ENCODE measurements at places on chromosomes 1 and 21. TPM values are rescaled to one million over a fixed set of nuclear protein-coding genes. Genes with fewer than 3 reads are reported as not detected.

DNA sequence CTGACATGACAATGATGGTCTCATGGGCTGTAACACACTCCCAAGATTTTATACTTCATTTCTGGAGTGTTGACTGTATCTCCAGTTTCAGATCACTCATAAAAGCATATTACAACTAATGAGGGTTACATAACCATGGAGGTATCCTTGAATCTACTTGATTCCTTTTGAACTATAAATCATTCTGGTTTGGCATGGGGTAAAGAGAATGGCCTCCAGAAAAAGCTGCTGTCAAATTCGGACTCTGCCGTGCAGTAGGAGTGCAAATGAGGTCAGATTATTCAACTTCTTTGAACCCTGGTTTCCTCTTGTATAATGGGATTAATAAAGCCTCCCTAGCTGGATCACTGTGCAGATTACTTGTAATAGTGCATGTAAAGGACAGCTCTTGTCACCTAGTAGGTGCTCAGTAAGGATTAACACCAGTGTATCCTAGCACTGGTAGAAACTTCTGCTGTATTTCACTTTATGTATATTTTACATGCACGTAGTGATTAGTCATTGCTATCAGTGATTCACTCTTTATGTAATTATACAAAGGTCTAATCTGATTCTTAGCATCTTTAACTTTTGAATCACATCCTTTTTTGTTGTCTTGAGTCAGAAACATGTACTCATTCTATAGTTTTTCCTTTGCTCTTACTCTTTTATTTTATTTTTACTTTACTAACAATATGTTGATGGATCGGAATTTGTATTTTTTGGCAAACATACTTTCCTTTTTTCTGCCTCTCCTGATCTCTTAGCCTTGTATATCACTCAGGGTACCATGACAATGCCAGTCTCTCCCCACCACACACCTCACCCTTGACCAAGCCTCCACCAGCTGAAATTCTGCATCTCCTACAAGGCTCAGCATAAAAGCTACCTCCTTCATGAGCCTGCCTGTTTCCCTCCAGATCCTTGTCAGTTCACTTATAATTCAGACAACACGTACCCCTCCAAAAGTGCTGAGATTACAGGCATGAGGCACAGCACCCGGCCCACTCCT, 3.2 kb downstream of the LRRC8C start:
- DNase-seq = no peak
- no peak overlapping the region for H3K27ac ChIP-seq
- H3K4me1 ChIP-seq = peaks cover 13% of the 10 kb centered on the region
- peaks cover 13% of the 10 kb centered on the region for H3K27me3 ChIP-seq
- no peaks in the 10 kb centered on the region for H3K36me3 ChIP-seq

Gene RGS8
- 2.2 TPM for total RNA-seq

Gene OR2M5
- total RNA-seq = not detected

- H3K4me3 ChIP-seq = peak overlapping the region; percentile 79
- no peak overlapping the region for H3K27ac ChIP-seq
- peaks cover 15% of the 10 kb centered on the region for H3K27me3 ChIP-seq
- DNase-seq = peak; percentile 61
These were observed 492 bp downstream of the FOXO6 start for GRCh38 chr1:41361495-41362356.

Gene CNIH4
- total RNA-seq = 24.3 TPM

DNA sequence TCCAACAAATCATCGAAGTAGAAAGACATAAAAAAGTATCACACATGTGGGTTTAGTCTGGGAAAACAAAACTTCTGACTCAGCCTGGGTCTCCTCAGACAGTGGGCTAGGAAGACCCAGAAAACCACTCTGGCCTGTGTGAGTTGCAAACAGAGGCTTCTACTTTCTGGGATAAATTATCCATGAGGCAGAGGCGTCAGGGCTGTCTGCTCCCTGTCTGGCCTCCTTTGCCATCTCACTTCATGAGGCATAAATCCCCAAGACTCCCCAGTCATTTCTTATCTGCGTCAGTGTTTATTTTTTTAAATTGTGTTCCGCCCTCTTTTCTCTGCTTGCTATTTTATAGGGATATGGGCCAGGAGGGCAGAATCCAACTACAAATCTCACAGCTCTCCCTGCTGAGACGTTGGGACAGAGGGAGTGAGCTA, 80.6 kb upstream of the TRABD2B start:
- no peaks in the 10 kb centered on the region for H3K4me1 ChIP-seq
- H3K4me3 ChIP-seq = no peak overlapping the region
- H3K27me3 ChIP-seq = no peaks in the 10 kb centered on the region
- H3K36me3 ChIP-seq = no peaks in the 10 kb centered on the region
- DNase-seq = no peak

DNA sequence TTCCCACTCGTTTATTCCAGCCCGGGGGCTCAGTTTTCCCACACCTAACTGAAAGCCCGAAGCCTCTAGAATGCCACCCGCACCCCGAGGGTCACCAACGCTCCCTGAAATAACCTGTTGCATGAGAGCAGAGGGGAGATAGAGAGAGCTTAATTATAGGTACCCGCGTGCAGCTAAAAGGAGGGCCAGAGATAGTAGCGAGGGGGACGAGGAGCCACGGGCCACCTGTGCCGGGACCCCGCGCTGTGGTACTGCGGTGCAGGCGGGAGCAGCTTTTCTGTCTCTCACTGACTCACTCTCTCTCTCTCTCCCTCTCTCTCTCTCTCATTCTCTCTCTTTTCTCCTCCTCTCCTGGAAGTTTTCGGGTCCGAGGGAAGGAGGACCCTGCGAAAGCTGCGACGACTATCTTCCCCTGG, 716 bp downstream of the OLIG2 start:
- peaks cover 5% of the 10 kb centered on the region for H3K4me1 ChIP-seq
- DNase-seq = no peak
- peaks cover 100% of the 10 kb centered on the region for H3K27me3 ChIP-seq
- no peak overlapping the region for H3K27ac ChIP-seq

DNA sequence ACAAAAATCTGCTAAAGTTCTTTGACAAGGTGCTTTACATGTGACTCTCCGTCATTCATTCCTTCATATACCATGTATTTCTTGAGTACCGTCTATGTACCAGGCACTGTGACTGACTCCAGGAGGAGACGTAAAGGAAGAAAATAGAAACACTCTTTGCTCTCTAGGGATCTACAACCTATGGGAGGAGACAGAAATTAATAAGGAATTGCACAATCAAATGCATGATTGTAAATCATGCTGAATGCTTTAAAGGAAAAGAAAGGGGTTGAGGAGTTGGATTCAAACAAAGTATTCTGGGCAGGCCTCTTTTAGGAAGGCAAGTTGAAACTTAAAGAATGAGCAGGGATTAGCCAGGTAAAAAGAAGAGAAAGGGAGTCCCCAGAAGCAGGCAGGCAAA, 239.1 kb upstream of the FGGY start:
- H3K27me3 ChIP-seq = peaks cover 5% of the 10 kb centered on the region
- DNase-seq = no peak
- no peak overlapping the region for H3K4me3 ChIP-seq
- no peak overlapping the region for H3K27ac ChIP-seq
- peaks cover 7% of the 10 kb centered on the region for H3K4me1 ChIP-seq
- no peaks in the 10 kb centered on the region for H3K36me3 ChIP-seq

DNA sequence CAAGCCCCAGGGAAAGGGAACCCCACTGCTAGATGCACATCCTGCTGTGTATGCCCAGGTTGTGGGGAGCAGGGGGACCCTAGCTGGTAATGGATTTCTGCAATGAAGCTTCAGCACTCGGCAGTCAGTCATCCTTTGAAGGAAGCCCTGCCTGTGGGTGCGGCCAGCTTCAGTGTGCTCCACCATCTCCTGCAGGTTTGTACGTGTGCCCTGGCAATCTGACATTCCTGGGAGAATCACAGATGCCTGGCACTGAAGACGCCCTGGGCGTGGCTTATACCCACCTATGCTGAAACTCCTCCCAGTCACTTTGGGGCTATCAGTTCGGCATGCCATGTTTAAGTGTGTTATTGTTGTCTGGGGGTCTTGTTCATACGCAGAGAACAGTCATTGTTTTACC, 6.8 kb downstream of the SPRR5 start:
- no peaks in the 10 kb centered on the region for H3K36me3 ChIP-seq
- H3K27me3 ChIP-seq = no peaks in the 10 kb centered on the region
- no peaks in the 10 kb centered on the region for H3K4me1 ChIP-seq
- H3K27ac ChIP-seq = no peak overlapping the region
- no peak overlapping the region for H3K4me3 ChIP-seq
- no peak for DNase-seq

- H3K4me1 ChIP-seq = no peaks in the 10 kb centered on the region
- no peaks in the 10 kb centered on the region for H3K36me3 ChIP-seq
- no peaks in the 10 kb centered on the region for H3K27me3 ChIP-seq
- H3K27ac ChIP-seq = peak overlapping the region; percentile 30
- DNase-seq = no peak
These were observed 712.0 kb downstream of the USP25 start for GRCh38 chr21:16441789-16442188.

Gene SLC22A15
- total RNA-seq = 2.7 TPM

GRCh38 chr1:201666645-201667044, 127.7 kb downstream of the NAV1 start:
- no peaks in the 10 kb centered on the region for H3K36me3 ChIP-seq
- no peaks in the 10 kb centered on the region for H3K27me3 ChIP-seq
- H3K4me1 ChIP-seq = no peaks in the 10 kb centered on the region
- no peak overlapping the region for H3K4me3 ChIP-seq

GRCh38 chr21:20811702-20812101, 186.5 kb upstream of the NCAM2 start:
- H3K4me1 ChIP-seq = no peaks in the 10 kb centered on the region
- H3K36me3 ChIP-seq = no peaks in the 10 kb centered on the region
- DNase-seq = no peak
- no peak overlapping the region for H3K27ac ChIP-seq
- H3K4me3 ChIP-seq = no peak overlapping the region
- no peaks in the 10 kb centered on the region for H3K27me3 ChIP-seq

Gene DIPK1A
- 7.7 TPM for total RNA-seq

GRCh38 chr1:45200906-45201500, 5.4 kb downstream of the ZSWIM5 start:
- DNase-seq = no peak
- no peak overlapping the region for H3K4me3 ChIP-seq
- H3K27me3 ChIP-seq = no peaks in the 10 kb centered on the region

DNA sequence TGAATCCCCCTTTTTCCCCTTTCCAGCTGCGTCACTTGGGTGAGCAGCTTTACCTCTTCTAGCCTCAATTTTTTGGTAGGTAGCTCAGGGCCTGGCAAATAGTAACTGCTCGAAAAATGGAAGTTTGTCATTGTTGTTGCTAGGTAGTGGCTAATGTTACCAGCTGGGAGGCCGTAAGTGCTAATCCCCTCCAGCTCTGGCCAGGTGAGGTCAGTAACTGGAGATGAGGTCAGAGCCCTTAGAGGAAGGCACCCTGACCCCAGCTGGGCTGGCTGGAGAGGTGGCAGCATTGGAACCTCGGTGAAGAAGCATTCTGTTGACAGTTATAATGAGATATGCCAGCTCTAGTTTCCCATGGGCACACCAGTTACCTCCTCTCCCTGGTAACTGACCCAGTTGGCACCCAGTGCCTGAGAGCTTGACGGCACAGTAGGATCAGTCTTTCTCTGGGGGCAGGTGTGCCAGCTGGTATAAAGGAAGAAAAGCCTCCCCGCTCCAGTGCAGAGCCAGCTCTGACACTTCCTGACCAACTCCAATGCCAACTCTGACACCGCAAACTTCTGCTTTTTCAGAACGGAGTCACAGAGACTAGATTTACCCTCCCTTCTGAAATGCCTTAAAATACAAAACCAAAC, 35.0 kb upstream of the SLC2A1 start:
- no peaks in the 10 kb centered on the region for H3K36me3 ChIP-seq
- peaks cover 15% of the 10 kb centered on the region for H3K4me1 ChIP-seq
- H3K4me3 ChIP-seq = no peak overlapping the region
- H3K27me3 ChIP-seq = no peaks in the 10 kb centered on the region

Gene OR10J1
- total RNA-seq = not detected

GRCh38 chr1:245946905-245947304, 560.2 kb downstream of the SMYD3 start:
- no peak overlapping the region for H3K4me3 ChIP-seq
- DNase-seq = no peak
- H3K27ac ChIP-seq = peak overlapping the region; percentile 30
- no peaks in the 10 kb centered on the region for H3K27me3 ChIP-seq
- H3K4me1 ChIP-seq = no peaks in the 10 kb centered on the region
- H3K36me3 ChIP-seq = no peaks in the 10 kb centered on the region

Gene RPTN
- not detected for total RNA-seq

DNA sequence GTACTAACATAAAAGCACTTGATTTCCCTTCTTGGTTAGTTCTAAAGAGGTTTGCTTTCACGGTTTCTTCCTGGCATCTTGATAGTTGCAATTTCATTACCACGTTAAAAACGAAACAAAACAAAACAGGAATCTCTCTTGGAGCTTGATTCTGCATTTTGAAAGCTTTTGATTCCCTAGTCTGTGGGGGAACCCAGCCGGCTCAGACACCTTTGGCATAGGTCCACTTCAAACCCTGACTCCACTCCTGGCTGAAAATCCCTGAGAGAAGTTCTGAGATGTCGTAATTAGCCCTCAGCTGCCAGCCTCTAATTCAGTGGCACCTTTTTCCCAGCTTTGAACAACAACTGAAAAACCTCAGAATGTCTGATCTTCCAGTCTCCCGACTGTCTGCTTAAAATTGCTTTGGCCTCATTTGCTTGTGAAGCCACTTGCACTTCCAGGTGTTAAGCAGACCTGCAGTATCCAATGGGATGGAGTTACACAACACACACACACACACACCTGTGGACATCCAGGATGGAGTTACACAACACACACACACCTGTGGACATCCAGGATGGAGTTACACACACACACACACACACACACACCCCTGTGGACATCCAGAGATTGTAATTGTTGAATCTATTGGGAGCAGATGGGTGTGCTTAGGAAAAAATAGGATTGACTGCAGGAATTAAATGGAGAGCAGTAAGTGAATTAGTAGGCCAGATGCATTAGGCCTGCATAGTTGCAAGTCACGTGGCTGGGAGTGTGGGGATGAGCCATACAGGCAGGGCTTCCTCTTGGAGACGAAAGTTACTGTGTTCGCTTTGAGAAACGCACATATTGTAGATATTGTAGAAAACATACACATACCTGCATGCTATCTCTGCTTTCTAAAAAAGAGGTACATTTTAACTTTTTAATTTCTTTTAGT, 285.6 kb upstream of the FMN2 start:
- H3K27ac ChIP-seq = no peak overlapping the region
- no peaks in the 10 kb centered on the region for H3K27me3 ChIP-seq
- no peak for DNase-seq
- H3K36me3 ChIP-seq = no peaks in the 10 kb centered on the region

Gene ICOSLG
- 0.14 TPM for total RNA-seq

DNA sequence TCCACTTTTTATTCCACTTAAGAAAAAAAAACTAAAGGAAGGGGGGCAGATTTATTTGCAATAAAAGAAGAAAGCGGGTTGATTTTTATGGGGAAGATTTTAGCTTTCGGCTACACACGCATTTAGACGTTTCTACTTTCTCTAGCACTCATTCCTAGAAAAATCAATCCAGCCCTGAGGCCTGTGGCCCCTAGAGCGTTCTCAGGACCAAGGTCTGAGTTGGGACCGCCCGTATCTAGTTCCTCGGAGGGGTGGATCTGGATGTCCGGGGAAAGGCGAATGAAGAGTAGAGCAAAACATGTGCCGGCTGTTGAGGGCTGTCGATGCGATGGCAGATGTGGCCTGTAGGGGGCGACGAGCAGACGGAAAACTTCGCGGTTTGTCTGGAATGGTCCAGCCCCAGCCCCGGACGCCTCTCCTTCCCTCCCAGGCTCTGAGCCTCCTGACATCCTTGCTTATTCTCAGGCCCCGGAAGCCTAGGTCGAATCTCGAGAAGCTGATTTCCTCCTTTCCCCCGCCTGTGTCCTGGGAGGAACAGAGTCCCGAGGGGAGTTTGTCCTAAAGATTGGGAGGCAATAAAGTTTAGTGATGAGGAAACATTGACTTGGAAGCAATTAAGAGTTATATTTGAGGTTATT, 5.2 kb downstream of the FOXD3 start:
- no peak overlapping the region for H3K4me3 ChIP-seq
- no peak overlapping the region for H3K27ac ChIP-seq
- no peaks in the 10 kb centered on the region for H3K36me3 ChIP-seq
- H3K4me1 ChIP-seq = no peaks in the 10 kb centered on the region
- peak; percentile 76 for DNase-seq
- H3K27me3 ChIP-seq = peaks cover 100% of the 10 kb centered on the region
